ENCODE measurements at places on chromosomes 11 and 22. TPM values are rescaled to one million over a fixed set of nuclear protein-coding genes. Genes with fewer than 3 reads are reported as not detected.

- no peak for DNase-seq
Measured at GRCh38 chr22:27699383-27700019, 102.1 kb downstream of the MN1 start.

- DNase-seq: no peak
Measured at GRCh38 chr11:33723238-33723881, 12.9 kb downstream of the CD59 start.

GRCh38 chr11:113613619-113614018, 92.5 kb downstream of the TMPRSS5 start:
- DNase-seq: no peak

- DNase-seq: no peak
Measured at GRCh38 chr11:34126959-34127848, 21.8 kb downstream of the NAT10 start.

DNA sequence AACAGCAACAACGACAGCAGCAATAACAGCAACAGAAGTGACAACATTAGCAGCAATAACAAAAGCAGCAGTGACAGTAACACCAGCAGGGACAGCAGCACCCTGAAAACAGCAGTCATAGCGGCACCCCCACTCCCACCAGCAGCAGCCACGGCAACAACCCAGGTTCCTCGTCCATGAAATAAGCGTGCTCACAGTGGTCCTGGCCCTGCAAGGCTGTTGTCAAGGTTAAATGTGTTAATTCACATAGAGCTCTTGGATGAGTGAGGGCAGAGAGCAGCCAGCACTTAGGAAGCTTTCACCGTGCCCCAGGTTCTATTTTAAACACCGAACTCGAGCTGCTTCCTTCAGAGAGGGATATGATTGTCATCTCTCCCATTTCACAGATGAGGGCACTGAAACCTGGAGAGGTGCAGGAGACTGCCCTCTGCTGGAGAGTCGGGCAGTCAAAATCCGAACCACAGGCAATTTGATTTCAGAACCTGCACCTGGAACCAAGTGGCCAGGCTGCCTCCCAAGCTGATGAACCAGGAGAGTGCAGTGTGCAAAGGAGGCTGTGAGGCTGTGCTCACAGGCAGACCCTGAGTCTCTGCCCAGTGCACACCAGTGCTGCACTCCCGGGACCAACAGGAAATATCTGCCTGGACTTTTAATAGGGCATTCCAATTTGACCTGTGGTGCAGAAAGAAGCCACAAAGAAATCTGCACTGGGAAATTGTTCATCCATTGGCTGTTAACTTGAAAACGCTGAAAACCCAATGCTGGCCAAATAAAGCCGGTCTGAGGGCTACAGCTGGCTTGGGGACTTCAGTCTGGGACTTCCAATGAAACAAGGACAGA, 22.9 kb upstream of the FGF3 start:
- DNase-seq: peak; percentile 41

GRCh38 chr22:31732089-31732829, 17.7 kb downstream of the PRR14L start:
- DNase-seq: no peak

DNA sequence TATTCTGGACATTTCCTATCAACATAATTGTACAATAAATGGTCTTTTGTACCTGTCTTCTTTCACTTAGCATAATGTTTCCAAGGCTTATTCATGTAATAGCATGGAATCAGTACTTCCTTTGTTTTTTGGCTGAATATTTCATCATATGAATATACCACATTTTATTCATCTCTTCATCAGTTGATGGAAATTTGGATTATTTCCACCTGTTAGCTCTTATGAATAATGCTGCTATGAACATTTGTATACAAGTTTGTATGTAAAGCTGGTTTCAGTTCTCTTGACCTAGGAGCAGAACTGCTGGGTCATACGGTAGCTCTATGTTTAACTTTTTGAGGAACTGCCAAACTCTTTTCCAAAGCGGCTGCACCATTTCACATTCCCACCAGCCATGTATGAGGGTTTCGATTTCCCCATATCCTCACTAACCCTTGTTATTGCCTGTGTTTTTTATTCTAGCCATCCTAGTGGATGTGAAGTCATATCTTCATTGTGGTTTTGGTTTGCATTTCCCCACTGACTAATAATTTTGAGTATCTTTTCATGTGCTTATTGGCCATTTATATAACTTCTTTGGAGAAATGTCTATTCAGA, 20.9 kb downstream of the EXT2 start:
- DNase-seq: no peak

DNA sequence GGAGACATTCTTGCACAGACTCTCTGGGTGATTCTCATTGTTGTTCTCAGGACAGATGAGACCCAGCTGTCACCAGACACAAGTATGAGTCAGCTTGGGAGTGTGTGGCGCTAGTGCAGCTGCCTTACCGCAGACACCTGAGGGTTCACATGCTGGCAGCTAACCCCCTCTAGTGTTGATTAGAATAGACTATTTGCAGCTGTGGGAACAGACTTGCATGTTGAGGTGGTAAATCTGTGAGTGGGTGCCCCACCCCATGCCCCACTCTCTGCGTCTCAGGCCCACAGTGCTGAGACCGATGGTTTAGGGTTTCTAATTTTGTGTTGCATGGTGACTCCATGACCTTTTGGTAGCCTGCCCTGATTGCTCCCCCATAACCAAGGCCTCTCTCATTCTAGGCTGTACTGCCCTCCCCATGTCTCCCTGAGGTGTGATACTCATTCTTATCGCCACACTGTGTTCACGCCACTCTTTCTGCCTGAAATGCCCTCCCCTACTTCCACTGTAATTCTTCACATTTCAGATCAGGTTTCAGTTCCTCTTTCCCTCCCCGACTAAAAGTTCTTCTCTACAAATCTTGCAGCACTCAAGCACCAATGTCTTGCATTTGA, 73.7 kb upstream of the KIRREL3 start:
- no peak for DNase-seq

DNA sequence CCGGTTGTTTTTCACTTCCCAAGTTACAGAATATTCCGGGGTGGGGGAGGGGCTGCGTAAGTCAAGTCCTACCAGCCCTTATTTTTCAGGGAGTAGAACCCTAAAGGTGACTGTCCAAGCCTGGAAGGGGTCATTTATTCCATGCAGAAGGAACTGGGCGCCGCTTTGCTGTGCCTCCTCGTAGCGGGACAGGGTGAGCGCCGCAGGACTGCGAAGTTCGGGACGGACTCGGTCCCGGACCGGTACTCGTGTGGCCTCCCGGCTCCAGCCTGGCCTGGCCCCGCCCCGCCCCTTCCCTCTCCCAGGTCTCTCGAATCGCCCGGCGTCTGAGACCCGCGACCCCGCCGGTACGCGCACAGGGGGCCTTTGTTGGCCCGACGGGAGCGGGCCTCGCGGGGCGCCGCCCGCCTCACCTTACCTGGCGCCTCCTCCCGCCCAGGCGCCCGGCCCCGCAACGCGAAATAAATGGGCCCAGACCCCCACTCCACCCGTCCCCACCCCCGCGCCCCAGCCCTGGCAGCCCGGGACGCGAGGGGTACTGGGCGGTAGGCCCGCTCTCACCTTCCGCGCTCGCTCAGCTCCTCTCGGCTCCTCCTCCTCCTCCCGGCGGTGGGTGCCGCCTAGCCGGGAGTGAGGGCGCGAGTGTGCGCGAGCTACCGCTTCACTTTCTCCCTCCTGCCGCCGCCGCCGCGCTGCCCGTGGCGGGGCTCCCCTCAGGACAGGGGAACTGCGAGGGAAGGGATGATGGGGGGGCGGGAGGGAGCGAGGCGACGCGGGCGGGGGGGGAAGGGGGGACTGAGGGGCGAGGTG, 698 bp downstream of the PAK1 start:
- peak; percentile 63 for DNase-seq

DNA sequence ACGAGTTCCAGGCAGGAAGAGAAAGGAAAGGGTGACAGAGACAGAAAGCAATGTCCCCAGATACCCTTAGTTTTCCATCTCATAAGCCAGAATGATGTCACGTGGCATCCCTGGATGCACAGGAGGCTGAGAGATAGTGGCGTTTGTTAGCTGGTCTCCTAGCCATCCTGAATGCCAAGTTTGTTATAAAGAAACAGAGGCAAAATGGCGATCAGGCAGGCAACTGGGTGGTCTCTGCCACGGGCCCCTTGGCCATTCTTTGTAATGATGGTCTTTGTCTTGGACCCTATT, 5.3 kb downstream of the SMIM38 start:
- DNase-seq: no peak

DNA sequence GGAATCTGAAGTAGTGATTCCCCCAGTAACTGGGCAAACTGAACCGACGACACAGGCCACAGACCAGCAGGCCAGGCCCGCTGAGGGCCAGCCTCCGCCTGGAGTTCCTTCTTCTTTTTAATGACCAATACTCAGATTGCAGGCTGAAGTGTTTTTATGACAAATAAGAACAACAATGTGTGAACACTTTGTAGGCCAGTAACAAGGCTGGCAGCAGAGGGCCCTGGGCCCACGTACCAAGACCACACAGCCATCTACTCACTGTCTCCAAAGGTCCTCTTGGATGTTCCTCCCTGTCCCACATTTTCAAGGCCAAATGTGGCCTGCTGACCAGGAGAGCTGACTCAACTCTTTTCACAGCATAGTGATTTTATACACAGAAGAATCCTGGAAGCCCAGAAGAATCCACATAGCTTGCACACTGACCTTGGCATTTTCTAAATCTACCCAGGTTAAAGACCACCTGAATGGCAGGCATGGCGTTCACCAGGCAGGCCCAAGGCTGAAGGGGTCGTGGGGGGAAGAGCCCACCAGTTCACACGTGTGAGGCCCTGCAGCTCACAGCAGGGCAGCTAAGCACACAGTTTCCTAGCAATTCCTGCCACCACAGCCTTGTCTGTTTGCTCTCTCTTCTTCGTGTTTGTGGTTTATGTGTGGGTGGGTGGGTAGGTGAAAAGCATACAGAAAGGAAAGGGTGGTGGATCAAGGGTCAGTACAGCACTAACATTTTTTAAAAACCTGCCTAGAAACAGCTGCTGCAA, 13.3 kb downstream of the SMCO4 start:
- peak; percentile 77 for DNase-seq

- peak; percentile 51 for DNase-seq
Measured at GRCh38 chr22:23531966-23532705, 48.0 kb downstream of the IGLL1 start.

DNA sequence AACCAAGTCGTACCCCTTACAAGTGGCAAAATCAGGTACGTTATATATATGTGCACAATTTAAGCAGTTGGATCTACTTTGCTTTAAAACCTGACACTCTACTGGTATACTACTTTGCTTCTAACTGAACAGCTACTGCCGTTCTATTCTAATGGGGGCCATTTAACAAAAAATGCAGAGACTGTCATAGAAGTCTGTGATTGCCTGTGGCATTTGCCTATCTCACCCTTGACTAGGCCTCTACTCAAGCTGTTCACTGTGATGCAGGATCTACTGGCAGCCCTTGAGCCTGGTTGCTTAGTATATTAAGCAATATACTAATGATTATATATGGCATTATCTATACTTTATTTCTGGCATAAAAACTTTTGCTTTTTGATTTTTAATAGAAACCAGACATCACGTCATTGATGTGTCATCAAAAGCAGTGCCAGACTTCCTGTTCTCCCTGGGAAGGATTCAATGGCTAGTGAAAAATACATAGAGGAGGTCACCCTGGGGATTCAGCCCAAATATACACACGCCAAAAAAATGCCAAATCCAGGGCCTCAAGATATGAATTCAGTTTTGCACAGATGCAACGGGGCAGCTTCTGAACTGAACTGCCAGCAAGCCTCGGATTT, 40.0 kb upstream of the FIBIN start:
- DNase-seq: no peak

DNA sequence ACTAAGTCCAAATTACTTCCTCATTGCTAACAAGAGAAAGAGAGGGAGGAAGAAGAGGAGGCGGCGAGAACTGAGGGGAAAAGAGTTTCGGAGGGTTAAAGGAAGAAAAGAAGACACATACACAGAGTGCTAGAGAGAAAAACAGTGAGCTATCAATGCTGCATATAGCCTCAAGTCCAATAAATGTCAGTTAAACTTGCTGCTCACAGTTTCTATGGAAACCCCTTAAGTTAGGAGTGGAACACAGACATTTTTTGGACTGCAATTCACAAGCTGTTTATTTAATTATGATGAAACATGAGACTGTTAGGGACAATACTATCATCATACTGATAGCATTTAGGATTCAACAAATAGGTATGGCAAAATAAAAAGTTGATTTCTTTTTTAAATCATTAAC, 1320.4 kb downstream of the LRRC4C start:
- no peak for DNase-seq

GRCh38 chr22:31124811-31125465, 2.2 kb downstream of the INPP5J start:
- no peak for DNase-seq

DNA sequence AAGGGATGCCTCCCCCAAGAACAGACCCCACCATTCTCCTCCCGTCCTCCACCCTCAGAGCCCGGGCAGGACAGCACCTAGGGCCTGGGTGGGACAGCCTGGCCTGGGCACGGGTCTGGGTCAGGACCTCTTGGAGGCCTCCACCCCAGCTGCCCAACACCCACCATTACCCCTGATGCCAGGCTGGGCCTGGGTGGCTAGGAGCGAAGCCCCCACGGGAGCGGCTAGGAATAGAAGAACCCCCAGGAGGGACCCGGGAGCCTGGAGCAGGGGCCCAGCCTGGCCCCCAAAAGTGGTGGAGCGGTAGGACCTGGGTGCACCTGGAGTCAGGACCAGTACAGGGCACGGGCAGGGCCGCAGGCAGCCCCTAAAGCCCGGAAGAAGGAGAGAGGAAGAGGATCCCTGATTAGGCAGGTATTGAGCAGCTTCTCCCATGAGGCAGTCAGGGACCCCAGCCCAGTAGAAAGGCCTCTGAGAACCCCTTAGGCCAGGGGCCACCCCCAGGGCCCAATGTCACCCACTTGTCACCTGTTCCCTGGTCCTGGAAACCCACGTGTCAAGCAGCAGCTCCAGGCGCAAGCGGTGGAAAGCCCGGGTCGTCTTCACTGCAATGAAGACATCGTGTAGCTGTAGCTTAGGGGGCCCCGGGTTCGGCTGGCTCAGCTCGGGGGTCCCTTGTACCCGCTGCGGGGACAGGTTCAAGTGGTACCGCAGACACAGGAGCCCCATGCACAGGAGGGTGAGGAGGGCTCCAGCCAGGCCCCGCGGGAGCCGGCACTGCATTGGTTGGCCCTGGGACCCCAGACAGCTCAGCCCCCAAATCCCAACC, 575 bp downstream of the MFNG start:
- DNase-seq: no peak

DNA sequence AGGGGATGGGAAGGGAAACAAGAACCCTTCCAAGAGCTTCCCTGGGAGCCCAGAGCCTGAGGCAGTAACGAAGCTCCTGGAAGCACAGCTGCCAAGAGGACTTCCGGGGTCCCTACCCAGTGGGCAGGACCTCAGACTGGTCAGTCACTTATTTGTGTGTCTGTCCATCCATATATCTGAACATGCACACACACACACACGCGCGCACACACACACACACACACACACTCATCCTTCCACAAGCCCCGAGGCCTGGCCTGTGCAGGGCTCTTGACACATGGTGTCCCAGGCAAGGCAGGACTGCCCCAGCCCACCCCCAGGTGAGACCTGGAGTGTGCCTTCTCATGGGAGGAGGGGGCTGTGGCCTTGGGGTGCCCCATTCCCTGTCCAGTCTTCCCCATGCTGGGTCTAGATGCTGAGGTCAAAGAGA, 44.9 kb downstream of the IGLL5 start:
- DNase-seq: no peak

GRCh38 chr11:6251120-6251733, 8.4 kb upstream of the CCKBR start:
- DNase-seq: peak; percentile 84

TPBGL gene
- 0.36 TPM for total RNA-seq

KLHL35 gene
- total RNA-seq: 3.1 TPM

ZBTB16 gene
- total RNA-seq: 54.5 TPM

MS4A6E gene
- total RNA-seq: not detected

SEPTIN3 gene
- 0.63 TPM for total RNA-seq

SMTNL1 gene
- total RNA-seq: not detected

ENTHD1 gene
- 0.12 TPM for total RNA-seq

PRODH gene
- total RNA-seq: 1.9 TPM

All from aorta (tissue), 5 donors.